CD4-positive, alpha-beta T cell treated with Interleukin-1 beta for 1 hour (primary cell): ENCODE measurements at places on chromosomes 6 and 20.

DNA sequence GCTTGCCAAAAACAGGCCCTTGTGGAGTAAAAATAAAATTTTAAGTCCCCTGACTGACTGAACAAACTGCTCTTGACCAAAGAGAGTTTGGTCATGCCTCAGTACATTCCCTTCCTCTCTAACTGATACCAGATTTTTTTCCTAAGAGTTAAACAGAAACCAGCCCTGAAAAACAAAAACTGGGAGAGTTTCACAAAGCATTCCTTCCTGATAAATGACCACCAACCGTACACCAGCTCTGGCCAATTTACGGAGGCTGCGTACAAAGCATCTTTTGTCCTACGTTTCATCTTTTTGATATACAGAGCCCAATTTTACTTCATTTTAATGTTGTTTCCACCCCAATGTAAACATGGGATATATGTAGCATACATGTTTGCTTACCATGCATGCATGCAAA, 477.4 kb upstream of the HTR1E start:
- DNase-seq, result no peak

DNA sequence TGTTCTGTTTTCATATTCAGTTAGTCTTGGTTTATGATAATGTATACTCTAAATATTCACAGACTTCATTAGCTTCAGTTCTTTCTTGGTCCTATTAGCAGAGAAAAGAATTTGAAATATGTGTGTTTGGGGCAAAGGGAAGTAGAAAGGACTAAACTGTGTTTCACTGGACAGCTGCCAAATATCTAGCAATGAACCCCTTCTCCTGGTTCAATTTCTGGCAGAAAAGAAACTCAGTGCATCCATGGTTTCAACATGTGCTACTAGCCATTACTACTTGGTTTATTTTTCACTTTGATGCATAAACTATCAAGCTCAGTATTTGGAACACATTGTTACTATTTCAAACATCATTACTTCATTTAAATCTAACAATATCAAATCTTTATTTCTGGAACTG, 43.6 kb downstream of the FBXL4 start:
- DNase-seq, result no peak

- no peak for DNase-seq
Observed at GRCh38 chr20:55888685-55889084, 116.6 kb downstream of the CBLN4 start.

DNA sequence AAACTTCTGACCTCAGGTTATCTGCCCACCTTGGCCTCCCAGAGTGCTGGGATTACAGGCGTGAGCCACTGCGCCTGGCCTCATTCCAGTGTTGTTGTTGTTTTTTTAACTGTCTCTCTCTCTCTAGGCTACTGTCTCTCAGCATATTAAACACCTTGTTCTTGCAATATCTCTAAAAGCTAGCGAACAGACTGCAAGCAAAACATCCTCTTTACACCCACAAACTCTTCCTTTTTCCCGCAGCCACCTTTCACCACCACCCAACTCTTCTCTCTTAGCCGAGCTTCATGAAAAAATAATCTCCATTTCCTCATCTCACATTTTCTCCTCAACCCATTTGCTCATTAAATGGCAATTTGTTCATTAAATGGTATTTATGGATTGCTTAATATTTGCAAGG, 45.5 kb downstream of the SGK1 start:
- no peak for DNase-seq

DNA sequence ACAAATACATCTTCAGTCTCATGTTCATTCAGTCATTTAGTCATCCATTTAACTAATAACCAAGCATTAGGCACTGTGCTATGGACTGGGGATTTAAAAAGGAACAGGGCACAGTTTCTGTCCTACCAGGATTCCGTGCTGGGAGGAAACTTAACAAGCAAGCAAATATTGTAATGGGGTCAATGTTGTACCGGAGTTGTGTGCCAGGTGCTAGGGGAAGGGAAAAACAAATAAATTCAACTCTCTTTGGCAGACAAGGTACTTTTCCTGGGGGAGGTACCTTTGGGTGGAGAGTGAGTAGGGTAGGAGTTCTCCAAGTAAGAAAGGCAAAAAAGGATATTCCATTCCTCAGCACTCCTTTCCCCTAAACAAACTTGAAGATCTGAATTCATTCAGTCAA, 90.3 kb downstream of the OLIG3 start:
- no peak for DNase-seq

GRCh38 chr20:56689852-56690485, 60.9 kb downstream of the TFAP2C start:
- DNase-seq, result no peak

DNA sequence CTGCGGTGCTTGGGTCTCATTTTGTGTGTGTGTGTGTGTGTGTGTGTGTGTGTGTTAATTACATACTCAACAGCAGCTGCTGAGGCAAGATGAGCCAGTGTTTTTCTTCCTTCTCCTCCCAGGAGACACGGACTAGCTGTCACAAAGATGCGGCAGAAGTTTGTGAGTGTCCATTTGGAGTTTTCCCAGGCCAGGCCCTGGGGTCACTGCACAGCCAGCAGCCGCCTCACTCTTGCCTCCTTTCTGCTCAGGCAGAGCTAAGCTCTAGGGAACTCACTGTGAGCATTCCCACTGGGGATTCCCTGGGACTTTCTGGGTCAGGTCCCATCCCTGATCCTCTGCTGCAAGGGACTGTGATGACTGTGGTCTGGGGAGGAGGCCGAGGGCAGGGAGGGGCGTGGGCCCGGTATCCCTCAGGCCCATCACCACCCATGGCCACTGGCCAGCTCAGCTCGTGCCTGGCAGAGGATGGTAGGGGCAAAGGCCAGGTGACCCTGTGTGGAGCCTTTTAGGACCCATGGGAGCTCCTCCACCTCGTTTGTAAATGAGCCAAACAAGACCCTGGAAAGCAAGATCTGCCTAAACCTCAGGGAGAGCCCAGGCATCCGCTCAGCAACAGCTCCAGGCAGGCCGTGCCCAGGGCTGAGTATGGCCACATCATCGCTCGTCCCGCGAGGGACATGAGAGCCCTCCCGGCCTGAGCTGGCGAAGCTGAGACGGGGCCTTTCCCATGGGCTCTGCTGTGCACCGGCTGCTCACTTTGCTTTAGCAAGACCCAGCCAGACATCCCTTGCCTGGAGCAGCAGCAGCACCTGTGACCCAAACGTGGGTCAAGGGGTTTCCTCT, 102.0 kb downstream of the PSMB1 start:
- DNase-seq, result no peak

DNA sequence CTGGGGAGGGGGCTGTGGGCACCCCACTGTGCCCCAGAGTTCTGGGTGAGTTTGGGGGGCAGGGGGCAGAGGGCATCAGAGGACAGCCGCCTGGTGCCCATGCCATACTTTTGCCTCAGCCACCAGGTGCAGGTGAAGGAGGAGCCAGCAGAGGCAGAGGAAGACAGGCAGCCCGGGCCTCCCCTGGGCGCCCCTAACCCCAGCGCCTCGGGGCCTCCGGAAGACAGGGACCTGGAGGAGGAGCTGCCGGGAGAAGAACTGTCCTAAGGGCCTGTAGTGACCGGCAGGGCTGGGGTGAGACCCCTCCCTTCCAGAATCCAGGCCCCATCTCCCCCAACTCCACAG, 39.6 kb upstream of the MDFI start:
- DNase-seq, result no peak

DNA sequence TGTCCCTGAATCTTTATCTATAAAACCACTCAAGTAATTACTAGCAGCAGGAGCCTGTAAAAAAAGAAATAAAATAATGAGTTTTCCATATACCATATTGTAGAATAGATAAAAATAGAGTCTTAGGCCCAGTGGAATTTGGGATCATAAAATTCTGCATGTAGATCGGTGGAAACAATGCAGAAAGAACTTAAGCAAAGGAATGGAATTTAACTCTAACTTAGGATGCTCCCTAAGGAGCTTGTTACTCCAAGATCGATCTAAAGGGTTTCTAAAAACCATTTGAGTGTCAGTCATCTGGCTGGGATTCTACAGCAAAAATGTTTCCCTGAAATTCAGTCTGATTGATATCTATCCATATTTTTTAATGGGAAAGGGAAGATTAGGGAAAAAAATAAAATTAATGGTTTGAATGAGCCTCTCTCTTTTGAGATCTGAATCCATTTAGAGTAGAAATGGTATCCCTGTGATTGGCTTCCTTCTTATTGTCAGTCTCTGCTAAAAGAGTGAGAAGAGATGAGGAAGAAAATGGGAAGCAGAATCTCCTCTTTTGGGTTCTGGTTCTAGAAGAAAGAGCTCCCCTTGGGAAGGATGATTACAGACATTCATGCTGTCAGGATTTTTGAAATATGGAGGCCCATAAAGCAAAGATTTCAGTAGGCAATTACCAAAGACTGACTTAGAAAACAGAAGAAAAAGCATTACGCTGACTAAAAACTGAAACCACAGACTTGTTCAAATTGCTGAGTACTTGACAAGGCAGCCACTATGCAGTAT, 564.3 kb upstream of the MARCKS start:
- DNase-seq, result no peak

- no peak for DNase-seq
Observed at GRCh38 chr20:24376311-24377099, 92.9 kb upstream of the SYNDIG1 start.

- DNase-seq, result no peak
Observed at GRCh38 chr6:69913361-69913760, 47.0 kb downstream of the COL19A1 start.

GRCh38 chr6:43622541-43622940, 6.5 kb downstream of the GTPBP2 start:
- no peak for DNase-seq

DNA sequence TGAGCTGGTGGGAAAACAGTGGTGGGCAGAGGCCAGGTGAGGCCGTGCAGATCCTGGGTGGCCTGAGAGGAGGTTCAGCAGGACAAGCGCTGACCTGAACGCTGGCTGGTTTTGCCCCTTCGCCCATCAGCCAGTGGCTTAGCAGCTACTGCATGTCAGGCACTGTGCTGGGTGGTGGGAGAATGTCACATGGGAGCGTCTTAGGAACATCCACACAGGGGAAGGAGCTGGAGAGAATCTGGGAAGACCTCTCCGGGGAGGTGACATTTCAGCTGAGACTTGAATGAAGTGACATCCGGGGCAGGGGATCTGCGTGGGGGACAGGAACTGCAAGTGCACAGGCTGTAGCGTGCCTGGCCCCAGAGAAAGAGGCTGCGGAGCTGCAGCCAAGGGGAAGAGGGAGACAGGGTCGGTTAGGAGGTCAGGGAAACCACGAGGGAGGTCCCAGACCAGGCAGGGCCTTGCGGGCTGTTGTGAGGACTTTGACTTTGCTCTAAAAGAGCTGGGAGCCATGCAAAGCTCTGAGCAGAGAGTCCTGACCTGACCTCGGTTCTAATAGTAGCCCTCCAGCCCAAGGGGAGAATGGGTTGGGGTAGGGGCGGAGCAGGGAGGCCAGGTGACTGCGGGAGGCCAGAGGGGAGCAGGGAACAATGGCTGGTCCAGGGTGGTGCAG, 156.8 kb upstream of the PTPN1 start:
- no peak for DNase-seq

- no peak for DNase-seq
Observed at GRCh38 chr20:16451982-16452381, 121.3 kb downstream of the KIF16B start.

DNA sequence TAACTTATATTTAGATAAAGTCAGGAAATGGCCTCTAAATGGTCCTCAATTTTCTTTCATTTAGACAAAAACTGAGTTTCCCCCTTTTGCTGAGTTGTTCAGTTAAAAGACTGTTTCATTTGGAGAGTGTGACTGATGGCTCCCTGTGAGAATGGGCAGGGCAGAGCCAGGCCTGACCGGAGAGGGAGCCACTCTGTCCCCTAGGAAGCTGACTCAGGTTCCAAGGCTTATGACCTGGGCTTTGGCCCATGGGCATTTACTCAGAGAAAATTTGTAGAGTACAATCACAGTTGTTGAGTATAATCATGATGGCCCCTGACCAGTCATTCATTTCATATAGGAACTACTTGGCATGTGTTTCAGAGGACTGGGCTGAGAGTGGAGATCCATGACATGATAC, 37.0 kb upstream of the AIG1 start:
- no peak for DNase-seq

DNA sequence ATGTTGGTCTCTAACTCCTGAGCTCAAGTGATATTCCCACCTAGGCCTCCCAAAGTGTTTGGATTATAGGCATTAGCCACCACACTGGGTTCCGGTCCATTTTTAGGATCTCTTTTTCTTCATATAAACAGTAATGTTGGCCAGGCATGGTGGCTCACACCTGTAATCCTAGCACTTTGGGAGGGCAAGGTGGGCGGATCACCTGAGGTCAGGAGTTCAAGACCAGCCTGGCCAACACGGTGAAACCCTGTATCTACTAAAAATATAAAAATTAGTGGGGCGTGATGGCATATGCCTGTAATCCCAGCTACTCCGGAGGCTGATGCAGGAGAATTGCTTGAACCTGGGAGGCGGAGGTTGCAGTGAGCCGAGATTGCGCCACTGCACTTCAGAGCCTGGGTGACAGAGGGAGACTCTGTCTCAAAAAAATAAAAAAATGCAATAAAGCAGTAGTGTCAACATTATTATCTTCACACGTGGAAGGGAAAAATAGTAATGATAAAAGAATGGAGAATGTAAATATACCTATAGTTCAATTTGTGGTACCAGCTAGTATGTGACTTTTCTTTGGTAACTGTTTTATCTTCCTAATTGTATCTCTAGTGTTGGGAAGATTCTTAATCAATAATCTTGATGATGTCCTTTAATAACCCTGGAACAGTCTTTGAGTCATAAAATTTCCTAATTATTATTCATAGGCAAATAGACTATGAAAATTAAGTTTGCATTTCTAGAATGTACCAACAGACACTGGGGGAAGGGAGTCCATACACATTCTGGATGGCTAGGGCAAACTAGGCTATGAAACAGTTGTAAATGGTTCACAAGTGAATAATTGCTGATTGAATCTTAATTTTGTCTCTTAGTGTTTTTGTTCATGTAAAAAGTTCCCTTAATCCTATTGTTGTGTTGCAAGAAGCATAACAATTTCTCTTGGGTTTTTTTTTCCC, 3.6 kb downstream of the PARD6B start:
- DNase-seq, result no peak

DNA sequence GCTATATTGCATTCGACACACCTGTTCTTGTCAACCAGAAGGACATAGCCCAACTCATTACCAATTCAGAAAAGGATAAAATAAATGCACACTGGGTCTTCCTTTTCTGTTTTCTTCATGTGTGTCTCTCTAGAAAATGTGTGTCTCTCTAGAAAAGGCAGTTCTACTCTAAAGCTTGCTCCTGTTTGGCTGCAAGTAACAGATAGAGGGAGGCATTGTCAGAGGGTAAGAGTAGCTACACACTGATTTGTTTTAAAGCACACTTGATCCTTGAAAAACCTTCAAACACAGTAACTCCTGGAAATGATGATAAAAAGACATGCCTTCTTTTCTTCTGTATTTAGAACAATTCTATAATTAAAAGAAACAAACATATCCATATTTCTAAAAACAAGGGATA, 21.3 kb downstream of the GRM1 start:
- DNase-seq, result no peak

- DNase-seq, result no peak
Observed at GRCh38 chr6:107689190-107689589, 134.9 kb downstream of the SCML4 start.

GRCh38 chr6:34011264-34011663, 134.6 kb downstream of the GRM4 start:
- DNase-seq, result no peak

- no peak for DNase-seq
Observed at GRCh38 chr6:80380566-80380965, 274.1 kb downstream of the BCKDHB start.

GRCh38 chr6:24901698-24902328, 33.9 kb downstream of the RIPOR2 start:
- DNase-seq, result no peak
